NCI-H524 treated with DMSO at 0.1 percent for 48 hours (cell line): ENCODE measurements at places on chromosomes 1 and 21.

GRCh38 chr1:160682983-160683865 is 28.4 kb downstream of the CD48 start:
- no peak for DNase-seq

DNA sequence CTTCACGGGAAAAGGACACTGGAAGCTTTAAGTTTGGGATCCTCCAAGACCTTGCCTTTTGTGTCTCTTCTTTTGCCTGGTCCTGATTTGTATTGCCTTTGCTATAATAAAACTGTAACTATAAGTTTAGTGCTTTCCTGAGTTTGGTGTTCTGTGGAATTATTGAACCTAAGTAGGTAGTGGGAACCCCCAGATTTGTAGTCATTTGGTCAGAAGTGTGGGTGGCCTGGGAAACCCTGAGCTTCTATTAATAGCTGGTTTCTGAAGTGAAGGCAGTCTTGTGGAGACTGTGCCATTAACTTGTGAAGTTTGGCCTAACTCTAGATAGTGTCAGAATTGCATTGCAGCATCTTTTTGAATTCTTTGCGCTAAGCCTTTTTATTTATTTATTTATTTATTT is 6.8 kb upstream of the MYCL start:
- no peak for DNase-seq

- DNase-seq, result no peak
Observed at GRCh38 chr1:169146576-169147214, 40.2 kb downstream of the ATP1B1 start.

GRCh38 chr1:198612471-198613260 is 26.2 kb upstream of the PTPRC start:
- DNase-seq, result no peak

DNA sequence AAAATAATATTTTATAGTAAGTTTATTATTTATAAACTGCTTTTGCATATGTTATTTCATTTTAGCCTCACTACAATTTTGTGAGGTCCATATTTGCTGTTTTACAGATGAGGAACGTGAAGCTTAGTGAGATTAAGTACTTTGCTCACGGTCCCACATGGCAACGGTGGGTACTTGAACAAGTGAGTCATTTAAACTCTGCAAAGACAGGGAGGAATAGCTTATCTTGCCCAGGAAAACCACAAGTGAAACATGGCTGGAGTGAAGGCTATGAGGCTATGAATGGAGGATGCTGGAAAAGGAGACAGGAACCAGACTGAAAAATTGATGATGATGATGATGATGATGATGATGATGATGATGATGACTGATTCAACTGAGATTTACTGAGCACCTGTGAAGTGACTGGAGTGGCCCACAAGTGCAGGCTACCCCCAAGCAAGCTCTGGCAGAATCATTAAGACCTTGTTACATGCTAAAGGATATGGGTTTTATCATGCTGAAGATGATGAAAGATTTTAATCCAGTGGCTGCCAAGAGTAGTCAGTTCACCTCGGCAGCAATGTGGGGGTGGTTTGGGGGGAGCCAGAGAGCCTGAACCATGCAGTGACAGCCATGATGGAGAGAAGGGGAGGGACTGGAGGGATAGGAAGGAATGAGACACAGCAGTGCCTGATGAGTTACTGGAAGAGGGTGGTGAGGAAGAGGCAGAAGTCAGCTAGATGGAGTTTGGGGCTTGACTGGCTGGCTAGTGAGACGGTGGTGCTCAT is 1.4 kb upstream of the ABCA4 start:
- DNase-seq, result no peak

DNA sequence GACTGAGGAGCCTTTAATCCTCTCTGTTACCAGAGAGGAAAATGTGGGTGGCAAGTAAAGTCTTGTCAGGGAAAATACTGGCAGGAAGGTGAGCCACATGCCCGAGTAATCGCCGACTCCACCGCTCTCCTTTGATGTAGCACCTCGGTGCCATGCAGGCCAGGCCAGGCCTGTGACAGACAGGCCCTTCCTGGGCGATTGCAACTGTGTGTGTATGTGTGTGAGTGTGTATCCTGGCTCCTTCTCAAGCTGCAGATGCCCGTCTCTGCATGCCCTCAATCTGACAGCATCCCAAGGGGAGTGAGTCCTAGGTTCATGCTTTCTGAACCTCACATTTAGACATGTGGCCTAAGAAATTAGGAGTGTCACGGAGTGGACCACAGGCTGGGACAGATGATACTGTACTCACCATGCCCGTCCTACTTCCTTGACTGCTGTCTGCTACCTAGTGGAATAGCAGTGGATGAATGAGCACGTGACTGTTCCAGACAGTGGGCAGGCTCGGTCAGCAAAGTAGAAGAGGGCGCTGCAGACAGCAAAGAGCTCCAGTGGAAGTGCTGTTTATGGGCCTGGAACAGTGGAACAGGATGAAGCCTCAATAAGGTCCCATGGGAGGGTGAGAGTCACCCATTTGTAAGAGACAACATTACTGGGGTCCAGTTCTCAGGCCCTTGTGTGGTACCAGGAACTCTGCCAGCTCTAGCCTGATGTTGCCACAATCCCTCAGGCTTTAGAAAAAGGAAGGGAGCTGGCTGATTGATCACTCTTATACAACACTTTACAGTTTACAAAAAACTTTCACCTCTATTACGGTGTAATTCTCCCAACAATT is 25.3 kb downstream of the SERTAD4 start:
- DNase-seq, result no peak

GRCh38 chr1:109131800-109132199 is 17.9 kb downstream of the ELAPOR1 start:
- no peak for DNase-seq

- no peak for DNase-seq
Observed at GRCh38 chr1:119626011-119626545, 22.0 kb downstream of the ZNF697 start.

- DNase-seq, result no peak
Observed at GRCh38 chr1:228734881-228735801, at the start of gene RHOU. Gene RHOU (plus strand): TSS chr1:228735479. CDS start chr1:228735743, 264 bp downstream.

DNA sequence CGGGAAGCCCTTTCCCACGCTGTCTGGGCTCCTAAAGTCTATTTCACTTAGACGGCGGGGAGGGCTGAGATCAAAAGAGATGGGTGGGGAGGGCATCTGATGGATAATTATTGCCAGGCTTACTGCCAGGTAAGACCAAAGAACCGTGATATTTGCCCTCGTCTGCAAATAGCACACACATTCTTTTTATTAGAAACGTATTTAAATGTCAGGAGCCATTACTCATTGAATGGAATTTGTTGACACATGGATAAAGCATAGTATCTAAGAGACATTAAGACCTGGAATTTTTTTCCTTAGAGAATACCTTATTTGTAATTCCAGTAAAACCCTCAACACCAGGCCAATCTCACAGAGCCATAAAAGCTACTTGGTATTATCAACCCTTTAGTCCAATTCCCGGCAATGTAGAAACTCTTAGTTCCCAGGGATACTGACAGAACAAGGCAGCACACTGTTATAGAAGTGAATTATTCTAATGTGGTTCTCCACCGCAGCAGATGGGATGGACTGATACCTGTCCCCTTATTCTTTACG is 10.6 kb downstream of the URB1 start:
- no peak for DNase-seq

DNA sequence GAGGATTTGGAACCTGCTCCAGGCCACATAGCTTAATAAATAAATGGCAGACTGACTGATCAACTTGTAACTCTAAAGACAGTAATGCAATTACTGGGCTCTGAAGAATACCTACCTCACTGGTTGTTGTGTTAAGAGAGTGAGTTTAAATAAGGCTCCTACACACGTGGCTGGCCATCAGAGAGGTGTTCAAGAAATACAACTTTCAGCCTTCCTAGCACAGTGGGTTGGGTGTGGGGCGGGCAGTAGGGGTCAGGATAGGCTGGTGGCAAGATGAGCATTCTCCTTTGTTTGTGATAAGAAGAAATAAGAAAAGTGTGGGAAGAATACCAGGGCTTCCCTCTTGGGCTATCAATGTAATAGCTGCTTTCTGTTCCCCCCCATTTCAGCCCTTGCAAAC is 151.3 kb downstream of the DAB1 start:
- no peak for DNase-seq

DNA sequence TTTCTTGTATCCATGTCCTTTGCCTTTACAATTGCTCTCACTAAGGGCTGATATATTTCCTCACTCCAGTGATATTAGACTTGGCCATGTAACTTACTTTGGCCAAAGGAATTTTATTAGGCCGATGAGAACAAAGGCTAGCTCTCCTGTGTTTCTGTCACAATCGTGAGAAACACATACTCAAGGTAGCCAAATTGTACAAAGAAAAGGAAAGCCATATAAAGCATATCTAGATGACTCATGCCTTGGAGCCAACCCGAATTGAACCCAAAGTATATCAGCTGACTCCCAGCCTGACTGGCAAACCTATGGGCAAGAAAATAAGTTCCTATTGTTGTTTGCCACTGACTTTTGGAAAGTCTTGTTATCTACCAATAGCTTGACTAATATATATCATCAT is 371.7 kb upstream of the LRRC7 start:
- no peak for DNase-seq

DNA sequence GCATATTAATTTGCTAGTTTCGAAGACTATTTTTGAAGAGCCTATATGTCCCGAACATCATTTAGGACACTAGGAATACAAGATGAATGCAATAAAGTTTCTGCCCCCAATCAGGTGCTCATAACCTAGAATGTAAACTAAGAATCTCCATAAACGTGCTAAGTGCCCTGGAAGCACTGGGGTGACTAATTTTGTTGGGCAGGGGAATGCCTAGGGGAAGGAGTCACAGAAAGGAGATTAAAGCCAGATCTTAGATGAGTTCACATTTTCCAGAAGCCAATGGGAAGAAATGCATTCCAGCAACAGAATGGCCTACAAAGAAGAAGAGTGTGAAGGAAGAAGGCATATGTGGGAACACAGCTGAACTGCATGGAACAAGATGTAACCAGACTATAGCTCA is 19.5 kb downstream of the SCYL3 start:
- no peak for DNase-seq

- no peak for DNase-seq
Observed at GRCh38 chr1:157025856-157026255, 19.7 kb downstream of the ARHGEF11 start.

DNA sequence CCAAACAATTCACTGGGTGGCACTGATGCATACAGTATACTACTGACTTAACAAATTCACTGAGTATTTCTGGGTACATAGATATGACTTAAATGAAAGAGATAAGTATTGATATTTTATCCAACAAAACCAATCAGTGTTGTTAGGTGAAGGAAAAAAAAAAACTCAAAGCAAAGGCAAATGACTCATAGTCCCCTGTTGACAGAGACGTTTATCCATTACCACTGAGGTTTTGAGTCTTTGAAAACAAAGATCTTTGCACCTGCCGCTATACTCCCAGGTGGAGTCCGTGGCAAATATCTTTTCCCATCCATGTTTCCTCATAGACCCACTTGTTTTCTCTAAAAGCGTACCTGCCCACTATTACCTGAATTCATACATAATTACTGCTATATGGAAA is 18.4 kb downstream of the DYNLT5 start:
- DNase-seq, result no peak

- DNase-seq, result no peak
Observed at GRCh38 chr1:20829531-20829930, 42.4 kb upstream of the HP1BP3 start.

- DNase-seq, result no peak
Observed at GRCh38 chr1:233505130-233505529, 108.8 kb upstream of the KCNK1 start.

- no peak for DNase-seq
Observed at GRCh38 chr1:199264911-199265310, 626.1 kb downstream of the PTPRC start.

- DNase-seq, result no peak
Observed at GRCh38 chr1:14363036-14363590, 235.4 kb upstream of the KAZN start.

GRCh38 chr1:233722212-233722979 is 108.5 kb downstream of the KCNK1 start:
- no peak for DNase-seq

GRCh38 chr1:83033682-83034081 is 965.2 kb downstream of the TTLL7 start:
- no peak for DNase-seq

DNA sequence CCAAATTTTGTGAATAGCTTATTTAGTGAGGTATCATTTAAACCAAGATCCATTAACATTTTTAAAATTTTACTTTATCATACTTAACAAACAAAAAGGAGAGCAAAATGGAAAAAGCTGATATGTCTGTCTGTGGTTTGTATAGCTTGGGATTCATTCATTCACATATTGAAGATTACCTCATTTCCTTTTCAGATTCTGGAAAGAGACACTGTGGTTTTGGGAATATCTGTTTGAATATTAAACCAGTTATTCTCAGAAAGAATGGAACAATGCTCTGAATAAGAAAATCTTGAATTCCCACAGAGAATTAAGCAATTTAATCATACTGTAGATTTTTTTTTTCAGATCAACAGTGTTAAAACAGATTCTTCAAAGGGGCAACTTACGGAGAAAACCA is 93.8 kb upstream of the PRDX6 start:
- DNase-seq, result no peak

DNA sequence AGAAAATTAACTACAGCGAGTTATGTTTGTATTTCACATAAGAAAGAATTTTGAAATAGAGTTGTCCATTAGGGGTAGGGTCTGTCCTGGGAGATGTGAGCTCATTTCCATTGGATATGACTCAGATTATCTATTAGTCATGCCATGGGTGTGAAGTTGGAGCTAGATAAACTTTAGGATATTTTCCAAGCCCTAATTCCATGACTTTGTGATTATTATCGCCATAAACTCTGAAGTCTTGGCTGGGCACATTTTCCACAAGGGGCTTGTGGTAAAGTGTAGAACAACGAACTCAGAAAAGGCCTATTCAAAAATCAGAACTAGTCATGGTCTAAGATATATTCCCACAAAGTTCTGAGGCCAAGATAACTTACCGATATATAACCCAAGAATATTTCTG is 396.6 kb downstream of the DPYD start:
- DNase-seq, result no peak

DNA sequence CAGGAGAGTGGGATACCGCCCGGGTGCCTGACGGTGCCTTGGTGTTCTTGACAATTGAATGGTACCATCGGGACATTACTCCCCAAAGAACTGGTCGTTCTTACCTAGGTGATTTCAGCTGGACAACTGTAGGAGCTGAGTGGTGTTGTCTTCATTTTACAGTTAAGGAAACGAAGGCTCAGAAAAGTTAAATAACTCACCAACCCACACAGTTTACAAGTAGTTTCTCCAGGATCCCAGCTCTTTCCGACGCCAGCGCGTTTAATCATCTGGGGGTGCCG is 1.6 kb downstream of the PIK3CD start:
- DNase-seq, result no peak

- DNase-seq, result peak; percentile 78
Observed at GRCh38 chr21:38365521-38365920, 108.7 kb downstream of the KCNJ15 start.
